Natural killer cell (primary cell): ENCODE measurements at places on chromosomes 12 and 14.

DNA sequence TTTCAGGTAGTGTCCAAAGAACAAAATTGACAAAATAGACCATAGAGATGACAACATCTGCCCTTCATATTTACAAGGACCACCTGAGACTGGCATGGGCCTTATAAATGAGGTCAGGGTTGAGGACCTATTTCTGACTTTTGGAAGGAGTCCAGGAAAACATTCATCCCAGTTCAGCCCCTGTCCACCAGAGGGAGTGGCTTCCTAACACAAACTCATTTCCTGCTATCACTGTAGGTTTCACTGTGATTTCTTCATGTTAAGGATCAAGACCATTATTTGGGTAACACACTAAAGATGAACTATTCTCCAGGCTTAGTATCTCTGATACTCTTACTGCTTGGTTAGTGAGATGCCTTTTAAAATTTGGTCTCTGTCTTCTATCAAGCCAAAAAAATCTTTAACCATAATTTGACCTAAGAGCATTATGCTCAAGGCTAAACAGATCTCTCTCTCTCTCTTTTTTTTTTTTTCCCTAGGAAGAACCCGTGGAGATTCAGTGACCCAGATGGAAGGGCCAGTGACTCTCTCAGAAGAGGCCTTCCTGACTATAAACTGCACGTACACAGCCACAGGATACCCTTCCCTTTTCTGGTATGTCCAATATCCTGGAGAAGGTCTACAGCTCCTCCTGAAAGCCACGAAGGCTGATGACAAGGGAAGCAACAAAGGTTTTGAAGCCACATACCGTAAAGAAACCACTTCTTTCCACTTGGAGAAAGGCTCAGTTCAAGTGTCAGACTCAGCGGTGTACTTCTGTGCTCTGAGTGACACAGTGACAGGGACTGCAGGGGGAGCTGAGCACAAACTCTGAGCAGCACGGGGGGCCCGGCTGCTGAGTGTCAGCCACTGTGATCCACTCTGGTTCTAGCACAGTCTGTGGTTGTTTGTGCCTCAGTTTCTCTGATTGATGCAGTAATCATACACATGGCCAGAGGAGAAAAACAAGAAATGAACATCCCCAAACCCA lies 267.6 kb upstream of the OR4E1 start:
- DNase-seq: peak; percentile 74

DNA sequence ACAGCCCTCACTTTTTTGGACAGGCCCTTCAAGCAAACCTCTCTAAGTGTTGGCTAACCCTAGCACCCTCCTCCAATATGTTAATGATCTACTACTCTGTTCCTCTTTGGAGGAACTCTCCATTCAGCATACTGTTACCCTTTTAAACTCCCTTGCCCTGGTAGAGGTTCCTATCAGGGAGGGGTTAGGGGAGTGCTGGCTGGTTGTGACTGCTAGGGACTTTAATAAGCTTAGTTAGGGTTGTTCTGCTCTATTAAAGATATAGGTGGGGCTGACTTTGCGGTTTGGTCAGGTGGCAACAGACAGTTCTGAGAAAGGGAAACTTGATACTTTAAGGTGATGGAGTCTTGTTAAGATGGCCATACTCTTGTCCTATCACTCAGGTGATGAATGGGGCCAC lies 301.5 kb upstream of the FBXO33 start:
- no peak for DNase-seq

DNA sequence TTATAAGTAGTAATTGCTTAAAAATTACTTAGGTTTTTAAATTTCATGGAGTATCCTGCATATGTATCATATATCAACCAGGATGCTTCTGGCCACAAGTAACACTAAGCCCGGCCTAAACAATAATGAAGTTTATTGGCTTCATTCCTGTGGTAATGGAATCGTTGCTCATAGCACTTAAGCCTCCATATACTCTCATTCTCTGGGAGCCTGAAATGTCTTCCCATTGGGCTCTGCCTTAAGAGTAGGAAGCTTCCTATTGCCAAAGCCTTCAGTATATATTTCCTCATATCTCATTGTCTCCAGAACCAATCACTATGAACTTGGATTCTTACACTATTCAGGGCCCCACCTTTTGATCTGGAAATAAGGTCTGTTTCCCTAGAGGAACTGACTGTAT lies 83.8 kb upstream of the DNM1L start:
- no peak for DNase-seq

DNA sequence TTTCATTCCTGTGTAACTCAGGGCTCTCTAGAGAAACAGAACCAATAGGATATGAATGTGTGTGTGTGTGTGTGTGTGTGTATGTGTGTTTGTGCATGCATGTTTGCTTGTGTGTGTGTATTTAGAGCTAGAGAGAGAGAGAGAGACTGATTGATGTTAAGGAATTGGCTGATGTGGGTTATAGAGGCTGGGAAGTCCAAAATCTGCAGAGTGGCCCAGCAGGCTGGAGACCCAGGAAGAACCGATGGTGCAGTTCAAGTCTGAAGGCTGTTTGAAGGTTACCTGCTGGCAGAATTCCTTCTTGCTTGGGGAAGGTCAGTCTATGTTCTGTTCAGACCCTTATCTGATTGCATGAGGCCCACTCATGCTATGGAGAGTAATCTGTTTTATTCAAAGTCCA lies 64.7 kb downstream of the ADCK1 start:
- DNase-seq: no peak

GRCh38 chr12:121595520-121595919 lies 14.7 kb upstream of the KDM2B start:
- no peak for DNase-seq

- peak; percentile 90 for DNase-seq
Observed at GRCh38 chr12:132444957-132445883, 44.7 kb upstream of the FBRSL1 start.

- no peak for DNase-seq
Observed at GRCh38 chr12:131363393-131363792, 347.5 kb upstream of the SFSWAP start.

GRCh38 chr14:91351512-91351862 lies 66.1 kb downstream of the CCDC88C start:
- no peak for DNase-seq

- DNase-seq: no peak
Observed at GRCh38 chr14:89730687-89731086, 223.8 kb downstream of the EFCAB11 start.

- no peak for DNase-seq
Observed at GRCh38 chr14:34134484-34134883, 183.6 kb upstream of the EGLN3 start.

DNA sequence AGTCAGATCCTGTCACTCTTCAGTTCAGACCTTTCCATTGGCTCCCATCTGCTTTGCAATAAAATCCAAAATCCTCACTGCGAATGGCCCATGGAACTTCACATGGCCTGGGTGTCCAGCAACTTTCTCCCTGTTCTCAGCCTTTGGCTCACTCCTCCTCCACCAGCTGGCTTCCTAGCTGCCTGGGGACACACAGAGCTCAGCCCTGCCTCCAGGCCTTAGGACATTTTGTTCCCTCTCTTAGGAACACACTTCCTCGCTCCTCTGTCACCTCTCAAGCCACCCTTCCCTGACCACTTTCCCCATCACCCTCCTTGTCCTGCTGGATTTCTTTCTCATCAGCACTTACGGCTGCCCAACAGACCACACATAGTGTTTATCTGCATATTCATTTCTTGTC lies 419.6 kb downstream of the MED13L start:
- DNase-seq: no peak

- peak; percentile 92 for DNase-seq
Observed at GRCh38 chr12:57127726-57128518, at the start of gene LRP1. LRP1 (plus strand) TSS chr12:57128483; CDS start chr12:57128965, 482 bp downstream.

- DNase-seq: no peak
Observed at GRCh38 chr12:52495389-52495788, 2.3 kb upstream of the KRT6A start.

DNA sequence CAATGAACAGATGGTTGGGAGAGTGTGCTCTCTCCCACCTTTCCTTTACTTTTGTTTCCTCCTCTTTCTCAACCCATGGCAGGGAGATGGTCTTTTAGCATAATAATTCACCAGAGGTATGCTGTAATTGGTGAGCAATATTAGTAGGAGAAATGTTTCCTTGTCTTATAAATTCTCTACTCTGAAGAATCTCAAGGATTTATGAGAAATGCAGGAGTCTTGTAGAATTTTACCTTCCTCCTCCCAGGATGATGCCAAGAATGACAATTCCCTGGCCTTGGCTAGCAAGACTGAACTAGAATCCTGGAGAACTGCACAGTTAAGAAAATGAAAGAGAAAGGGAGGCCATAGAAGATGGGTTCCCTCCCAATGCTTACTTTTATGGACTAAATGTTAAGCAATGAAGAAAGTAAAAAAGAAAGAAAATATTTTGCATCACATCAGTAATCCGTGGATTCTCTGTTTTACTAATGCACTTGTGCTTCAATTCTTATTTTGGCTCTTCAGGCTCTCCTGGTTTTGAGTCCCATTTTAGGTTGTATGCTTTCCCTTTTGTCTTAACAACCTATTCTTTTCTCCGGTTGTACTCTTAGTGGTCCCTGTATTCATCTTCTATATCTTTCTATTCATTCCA lies 192.9 kb upstream of the GARIN6 start:
- no peak for DNase-seq

DNA sequence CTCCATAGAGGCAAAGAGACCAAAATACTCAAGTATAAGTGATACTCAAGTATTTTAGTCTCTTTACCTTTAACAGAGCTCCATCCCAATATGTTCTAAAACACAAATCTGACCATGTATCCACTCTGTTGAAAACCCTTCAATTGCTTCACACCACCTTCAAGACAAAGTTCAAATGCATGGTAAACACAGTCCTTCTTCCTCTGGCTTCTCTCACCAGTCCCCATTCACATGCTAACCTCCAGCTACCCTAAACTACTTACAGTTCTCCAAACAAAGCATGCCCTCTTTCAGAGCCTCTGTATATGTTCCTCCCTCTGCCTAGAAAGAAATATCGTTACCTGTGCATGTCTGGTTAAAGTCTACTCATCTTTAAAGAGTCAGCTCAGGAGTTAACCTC lies 100.2 kb downstream of the NUMB start:
- DNase-seq: no peak

GRCh38 chr14:69928111-69928523 lies 48.9 kb downstream of the SMOC1 start:
- no peak for DNase-seq

DNA sequence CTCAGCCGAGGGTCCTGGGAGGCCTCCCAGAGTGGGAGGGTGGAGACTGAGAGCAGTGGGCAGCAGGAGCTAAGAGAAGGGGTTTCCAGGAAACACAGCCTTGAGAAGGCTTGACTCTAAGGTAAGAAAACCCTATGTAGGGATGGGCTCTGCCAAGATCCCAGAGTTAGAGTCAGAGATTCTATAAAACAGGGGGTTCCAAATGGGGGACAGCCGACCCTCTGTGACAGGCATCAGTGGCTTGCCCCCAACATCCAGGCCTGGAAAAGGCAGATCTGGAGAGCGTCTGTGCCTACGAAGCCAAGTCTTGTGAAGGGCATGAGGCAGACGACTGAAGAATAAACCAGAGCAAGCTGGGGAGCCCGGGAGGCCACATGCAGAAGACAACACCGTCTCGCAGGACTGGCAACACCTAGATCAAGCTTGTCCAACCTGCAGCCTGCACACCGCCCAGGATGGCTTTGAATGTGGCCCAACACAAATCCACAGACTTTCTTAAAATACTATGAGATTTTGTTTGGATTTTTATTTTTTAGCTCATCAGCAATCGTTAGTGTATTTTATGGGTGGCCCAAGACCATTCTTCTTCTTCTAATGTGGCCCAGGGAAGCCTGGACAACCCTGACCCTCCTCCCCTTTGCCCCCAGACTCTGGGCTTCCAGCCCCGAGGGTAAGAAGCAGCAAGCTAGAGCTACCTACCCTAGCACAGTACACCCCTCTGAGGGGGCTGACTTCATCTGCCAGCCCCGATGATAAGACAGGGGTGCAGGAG lies 42.1 kb downstream of the PRMT8 start:
- no peak for DNase-seq

DNA sequence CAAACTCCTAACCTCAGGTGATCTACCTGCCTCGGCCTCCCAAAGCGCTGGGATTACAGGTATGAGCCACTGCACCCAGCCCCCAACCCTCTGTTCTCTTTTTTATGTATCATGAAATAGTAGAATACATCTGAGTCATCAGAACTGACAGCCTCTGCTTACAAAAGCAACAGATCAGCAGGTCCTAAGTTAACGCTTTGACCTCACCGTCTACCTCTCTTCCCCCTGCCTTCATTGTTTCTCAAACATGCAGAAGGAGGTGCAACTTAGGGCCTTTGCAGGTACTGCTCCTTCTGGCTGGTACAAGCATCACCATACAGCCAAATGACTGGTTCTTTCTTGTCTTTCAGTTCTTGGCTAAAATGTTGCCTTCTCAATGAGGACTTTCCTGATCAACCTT lies 249.2 kb downstream of the PAWR start:
- no peak for DNase-seq

DNA sequence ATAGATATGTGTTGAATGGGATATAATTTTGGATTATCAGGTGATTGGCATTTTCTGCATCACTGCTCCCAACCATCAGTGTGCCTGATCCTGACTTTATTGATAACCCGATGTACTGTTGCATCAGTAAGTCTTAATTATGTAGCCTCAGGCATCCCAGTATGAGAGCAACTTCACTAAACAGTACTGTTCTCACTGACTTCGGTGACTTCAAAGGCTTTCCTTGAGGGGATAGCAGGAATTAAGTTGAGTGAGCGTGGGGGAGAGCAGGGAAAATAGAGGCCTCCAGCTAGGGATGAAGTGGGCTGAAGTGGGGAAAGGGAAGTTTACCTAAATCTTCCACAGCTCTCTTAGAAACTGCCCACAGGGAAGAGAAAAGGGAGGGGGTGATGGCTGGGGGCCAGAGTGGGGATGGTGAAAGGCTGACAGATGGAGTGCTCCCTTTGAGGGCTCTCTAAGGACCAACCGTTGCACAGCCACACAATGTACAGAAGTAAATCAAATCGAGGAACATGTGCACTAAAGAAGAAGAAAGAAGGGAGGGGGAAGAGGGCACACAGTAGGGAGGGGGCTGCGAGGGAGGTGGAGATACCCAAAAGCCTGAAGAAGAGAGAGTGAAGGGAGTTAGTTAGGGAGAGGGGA lies 10.7 kb upstream of the NEUROD4 start:
- DNase-seq: no peak

DNA sequence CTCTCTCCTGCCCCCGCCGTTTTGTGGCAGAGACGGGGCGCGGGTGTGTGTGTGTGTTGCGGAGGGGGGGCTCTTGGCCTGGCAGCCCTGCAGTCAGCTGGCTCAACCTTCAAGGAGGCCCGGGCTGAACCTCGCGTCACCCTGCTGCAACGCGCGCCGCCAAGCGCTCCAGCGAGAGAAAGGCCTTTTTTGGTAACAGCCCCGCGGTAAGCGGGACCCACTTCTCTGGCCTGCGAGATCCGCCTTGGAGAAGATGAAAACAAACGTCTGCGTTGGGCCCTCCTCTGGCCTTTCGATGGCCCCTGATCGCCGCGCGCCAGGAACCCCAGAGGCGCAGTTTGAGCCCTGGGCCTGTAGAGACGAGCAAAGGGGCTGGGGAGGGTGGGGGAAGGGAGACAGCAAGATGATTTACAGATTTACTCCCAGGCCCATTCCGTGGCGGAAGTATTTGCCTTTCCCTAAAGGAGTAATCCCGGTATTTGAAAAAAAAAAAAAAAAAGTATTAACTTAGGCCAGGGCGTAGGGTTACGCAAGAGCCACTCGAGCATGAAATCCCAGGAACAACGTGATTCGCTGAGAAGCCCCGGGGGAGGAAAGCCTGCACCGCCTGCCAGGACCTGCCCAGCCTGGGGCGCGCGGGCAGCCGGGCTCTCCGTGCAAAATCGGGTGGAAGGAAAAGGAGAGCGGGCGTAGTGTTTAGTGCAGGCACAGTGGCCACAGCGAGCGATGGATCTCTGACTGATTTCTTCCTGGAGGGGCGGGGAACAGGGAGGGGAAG lies 4.5 kb upstream of the IRF2BPL start:
- DNase-seq: peak; percentile 88
